Fibroblast of pulmonary artery (primary cell): ENCODE measurements at places on chromosomes 12 and 14.

GRCh38 chr12:80935111-80935510, 2.6 kb downstream of the LIN7A start:
- DNase-seq: no peak

GRCh38 chr12:58443981-58444371, 476.3 kb downstream of the LRIG3 start:
- peak; percentile 42 for DNase-seq

DNA sequence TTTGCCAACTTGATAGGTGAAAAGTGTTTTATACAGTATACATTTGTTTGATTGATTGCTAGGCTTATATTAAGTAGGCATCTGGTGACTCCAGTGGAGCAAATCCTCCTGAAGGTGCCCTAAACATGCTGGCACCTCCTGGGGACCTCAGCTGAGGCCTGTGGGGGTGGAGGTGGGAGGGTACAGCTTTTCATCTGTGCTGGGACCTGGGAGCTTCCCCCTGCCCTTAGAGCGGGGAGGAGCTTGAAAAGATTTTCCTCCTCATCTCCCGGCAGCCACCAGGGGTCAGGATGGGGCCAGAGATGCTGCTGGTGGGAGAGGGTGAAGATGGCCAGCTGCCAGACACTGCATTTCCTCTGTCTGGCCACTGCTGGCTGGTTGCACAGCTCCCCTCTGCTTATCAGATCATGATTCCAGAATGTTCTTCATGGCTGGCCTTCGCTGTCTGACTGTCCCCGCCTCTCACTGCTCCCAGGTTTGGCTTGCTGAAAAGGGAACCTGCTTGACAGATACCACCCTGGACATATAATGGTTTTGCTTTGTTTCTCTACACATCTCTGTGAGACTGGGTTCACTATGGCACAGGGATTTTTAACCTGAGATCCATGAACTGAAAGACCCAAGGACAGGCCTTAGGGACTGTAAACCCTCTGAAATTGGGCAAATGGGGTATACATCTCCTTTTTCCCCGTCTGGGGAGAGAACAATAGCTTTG, 10.5 kb upstream of the JPH4 start:
- DNase-seq: peak; percentile 90

- DNase-seq: no peak
Measured at GRCh38 chr12:11568762-11569478, 80.6 kb upstream of the ETV6 start.

DNA sequence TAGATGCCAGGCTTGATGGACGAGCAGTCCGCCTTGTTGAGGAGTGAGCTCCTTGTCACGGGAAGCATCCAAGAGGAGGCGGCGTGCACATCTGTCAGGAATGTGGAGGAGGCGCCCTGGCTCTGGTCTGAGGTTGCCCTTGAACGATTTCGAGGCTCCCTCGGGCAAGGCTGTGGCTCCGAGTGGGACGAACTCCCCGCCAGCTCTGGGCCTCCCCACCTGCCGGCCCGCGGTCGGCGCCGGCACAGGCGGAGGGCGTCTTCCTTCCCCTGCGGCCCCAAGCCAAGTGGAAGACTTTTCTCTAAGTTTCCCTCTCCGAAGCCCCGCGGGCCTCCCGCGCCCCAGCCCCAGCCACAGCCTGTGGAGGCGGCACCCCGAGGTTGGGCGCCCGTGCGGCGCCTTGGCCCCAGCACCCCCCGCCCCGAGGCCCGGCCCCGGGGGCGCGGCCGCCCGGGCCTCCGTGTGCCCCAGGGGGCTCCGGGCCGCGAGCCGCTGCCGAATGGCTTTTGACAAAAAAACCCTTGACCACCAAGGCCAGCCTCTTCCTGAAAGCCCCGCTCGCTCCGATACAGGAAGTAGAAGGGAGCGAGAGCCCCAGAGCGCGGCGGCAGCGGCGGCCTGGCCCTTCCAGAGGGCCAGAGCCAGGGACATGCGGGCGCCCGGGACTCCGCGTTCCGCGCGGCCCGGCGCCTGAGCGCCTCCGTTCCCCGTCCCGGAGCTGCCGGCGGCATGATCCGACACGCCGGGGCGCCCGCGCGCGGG, at the start of gene RIN3:
RIN3 (plus strand) TSS at position 578 of the 762 bp plus-strand sequence; CDS start at position 730, 152 bp downstream.
- DNase-seq: peak; percentile 64

DNA sequence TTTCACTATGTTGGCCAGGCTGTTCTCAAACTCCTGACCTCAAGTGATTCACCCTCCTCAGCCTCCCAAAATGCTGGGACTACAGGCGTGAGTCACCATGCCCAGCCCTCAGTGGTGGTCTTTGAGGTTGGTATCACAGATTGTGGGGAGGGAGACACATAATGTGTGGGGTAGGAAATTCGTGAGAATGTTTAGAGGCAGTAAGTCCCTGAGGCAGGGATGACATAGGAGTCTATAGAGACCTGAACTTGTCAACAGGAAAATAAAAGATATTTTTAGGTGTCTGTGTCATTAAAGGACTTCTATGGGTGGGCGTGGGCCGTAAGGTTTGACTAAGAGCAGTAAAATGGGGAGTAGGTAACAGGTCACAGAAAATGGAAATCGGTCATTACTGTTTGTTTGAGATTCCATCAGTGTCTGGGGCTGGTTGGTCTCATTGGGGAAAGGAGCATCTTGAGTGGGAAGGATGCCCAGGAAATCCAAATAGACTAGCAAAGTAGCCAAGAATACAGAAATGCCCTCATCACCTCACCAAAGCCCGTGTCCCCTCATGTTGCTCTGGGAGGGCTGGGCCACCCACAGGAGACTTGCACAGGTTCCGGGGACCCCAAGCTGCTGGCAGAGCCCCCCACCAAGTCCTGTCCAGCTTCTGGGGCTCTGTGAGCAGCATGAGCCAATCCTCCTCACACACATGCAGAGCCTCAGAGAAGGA, 63.6 kb upstream of the BCL2L14 start:
- no peak for DNase-seq

DNA sequence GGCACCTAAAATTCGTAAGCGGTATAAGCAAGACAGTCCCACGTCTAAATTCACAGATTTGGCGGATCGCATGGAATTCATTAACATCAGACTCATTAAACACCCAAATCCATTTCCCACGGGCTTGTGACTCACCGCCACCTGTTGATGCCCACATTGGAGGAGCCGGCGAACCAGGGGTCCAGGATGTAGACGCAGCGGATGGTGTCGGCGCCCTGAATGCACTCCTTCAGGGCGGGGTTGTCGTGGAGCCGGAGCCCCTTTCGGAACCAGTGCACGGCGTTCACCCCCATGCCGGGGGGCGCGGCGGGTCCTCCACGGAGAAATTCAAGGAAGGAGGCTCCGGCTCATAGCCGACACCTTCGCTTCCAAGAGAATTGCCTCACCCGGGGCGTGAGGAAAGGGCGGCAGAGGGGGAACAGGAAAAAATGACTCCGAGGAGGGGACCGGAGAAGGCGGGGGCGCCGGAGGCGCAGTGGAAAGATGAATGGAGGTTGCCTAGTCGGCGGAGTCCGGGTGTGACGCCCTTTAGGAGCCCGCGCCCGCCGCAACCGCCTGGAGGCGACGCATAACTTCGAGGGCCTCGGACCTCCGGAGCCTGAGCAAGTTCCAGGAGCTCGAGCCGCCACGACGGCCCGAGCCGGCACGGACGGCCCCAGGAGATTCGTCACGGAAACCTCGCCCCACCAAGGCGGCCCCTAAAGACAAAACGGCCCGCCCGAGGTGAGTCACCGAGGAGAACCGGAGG, 506 bp downstream of the CRY1 start:
- DNase-seq: peak; percentile 41

DNA sequence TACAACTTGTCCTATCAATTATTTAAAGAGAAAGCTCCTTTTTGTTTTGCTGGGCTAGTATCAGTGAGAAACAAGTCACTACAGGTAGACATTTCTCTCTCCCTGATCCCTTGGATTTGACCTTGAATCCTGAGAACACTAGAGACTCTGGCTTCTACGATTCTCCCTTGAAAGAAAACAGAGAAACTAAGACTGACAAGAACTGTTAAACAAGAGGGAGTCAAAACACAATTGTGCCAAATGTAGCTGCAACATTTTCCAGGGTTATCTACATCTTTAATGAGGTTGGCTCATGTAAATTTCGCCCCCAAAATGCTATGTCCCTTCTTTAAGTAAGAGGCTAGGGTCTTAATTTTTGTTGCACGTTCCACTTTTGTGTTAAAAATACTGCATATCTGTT, 62.4 kb downstream of the SLC38A1 start:
- DNase-seq: no peak

DNA sequence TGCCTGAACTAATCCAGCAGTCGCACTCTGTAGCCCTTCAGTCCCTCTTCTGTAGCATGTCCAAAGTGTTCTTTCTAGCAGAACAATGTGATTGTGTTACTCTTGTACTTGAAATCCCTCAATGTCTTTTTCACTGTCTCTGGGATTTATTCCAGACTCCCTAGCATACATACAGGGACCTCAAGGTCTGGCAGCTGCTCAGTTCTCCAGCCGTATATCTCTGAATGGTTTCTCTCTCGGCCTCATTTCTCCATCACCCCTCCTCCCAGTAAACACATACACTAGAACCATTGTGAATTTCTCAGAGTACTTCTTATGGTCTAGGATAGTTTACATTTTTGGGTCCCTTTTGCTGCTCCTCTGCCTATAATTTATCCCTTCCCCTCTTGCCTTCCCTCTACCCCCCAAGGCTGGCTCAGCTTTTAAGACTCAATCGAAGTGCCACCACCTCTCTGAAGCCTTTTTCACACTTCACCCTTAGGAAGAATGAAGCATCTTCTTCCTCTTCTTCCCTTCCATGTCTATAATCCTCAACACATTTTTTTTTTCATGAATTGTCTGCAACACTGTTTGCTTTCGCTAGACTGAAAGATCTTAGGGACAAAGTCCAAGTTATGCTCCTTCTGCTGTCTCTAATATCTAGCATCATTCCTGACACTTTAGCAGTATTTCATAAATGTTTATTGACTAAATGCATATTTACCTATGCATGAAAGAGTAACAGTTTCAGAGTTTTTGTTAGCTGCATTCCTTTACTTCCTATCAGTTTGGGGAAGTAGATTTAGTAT, 446.1 kb downstream of the ZFP36L1 start:
- peak; percentile 13 for DNase-seq

DNA sequence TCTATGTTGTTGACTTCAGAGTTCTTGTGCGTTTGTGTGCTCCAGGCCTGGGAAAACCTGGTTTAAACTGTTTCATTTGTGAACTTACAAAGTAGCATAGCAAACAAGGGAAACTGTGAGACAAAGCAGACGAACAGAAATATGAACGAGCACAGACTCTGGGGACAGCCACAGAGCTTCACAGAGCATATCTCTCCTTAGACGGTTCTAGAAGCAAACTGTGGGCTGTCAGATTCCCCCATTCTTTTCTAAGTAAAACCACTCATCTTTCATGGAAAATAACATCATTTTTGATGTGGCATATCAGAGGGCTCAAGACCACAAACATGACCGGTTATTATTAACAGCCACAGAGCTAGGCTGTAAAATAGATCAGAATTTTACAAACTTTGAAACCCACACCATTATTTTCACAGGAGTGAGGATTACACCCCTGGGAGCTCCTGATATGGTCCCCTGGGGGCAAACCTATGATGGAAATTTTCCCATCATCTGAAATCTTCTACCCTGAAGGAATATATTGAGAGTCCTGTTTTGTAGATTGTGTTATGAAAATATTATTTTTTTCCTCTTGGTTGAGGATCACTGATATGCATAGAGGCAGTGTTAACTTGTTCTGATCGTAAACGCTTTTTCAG, 102.0 kb downstream of the ADGRD1 start:
- no peak for DNase-seq

- no peak for DNase-seq
Measured at GRCh38 chr12:106031761-106032622, 106.8 kb downstream of the NUAK1 start.

- DNase-seq: peak; percentile 66
Measured at GRCh38 chr12:25130741-25131188, 64.2 kb downstream of the DNAI7 start.

- peak; percentile 79 for DNase-seq
Measured at GRCh38 chr14:32703183-32703621, 235.5 kb upstream of the NPAS3 start.

GRCh38 chr12:54207539-54208294, 18.9 kb upstream of the SMUG1 start:
- DNase-seq: peak; percentile 55

- peak; percentile 44 for DNase-seq
Measured at GRCh38 chr14:51929166-51929565, 60.2 kb upstream of the RTRAF start.
